ENCODE measurements at places on chromosomes 16 and 17.

GRCh38 chr17:18248300-18248731 is 10.2 kb downstream of the FLII start:
- DNase-seq = no peak

DNA sequence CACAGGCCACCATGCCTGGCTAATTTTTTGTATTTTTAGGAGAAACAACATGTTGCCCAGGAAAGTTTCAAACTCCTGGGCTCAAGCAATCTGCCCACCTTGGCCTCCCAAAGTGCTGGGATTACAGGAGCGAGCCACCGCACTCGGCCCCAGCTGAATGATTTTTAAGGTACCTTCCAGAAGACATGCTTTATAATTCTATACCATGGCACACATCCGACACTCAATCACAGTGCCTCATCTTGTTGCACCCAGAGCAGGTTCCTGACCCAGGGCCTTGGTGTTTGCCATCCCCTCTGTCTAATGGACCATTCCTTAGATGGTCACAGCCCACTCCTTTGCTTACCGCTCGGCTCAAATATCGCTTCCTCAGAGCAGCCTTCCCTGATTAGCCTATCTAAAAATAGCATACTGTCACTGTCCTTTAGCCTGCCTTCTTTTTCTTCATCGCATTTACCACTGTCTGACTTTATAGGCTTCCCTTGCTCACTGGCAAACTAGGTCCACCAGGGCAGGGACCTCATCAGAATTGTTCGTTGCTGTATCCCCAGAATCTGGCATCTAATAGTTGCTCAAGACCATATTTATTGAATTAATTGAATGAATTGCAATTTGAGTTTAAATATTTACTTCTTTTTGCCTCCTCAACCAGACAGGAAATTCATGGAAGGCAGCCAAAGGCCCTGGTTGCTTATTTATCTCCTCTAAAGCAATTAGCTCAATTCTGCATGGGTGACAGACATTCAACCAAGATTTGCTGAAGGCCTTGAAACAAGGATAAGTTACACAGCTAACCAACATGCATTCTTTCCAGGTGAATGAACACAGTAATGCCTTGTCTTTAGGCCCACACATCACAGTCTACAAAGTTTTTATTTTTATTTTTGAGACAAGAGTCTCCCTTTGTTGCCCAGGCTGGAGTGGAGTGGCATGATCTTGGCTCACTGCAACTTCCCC is 6.3 kb upstream of the TENT4B start:
- no peak for DNase-seq

GRCh38 chr17:80898716-80899115 is 92.9 kb upstream of the CHMP6 start:
- DNase-seq = no peak

DNA sequence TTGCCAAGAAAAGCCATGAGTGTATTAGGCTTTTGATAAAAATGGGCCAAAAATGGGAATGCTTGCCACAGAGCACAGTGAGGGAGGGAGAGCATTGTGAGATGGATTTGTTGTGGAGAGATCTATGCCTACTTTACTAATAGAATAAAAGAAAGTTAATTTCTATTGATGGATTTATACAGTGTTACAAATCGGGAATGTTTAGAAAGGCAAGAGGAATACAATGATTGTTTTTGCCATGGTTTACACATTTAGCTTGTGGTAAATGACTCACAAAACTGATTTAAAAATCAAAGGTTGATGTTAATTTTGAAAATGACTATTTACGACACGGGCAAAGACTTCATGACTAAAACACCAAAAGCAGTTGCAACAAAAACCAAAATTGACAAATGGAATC is 16.6 kb downstream of the CCL4 start:
- no peak for DNase-seq

- DNase-seq = no peak
Measured at GRCh38 chr17:49708515-49709183, 885 bp upstream of the SLC35B1 start.

GRCh38 chr17:77206158-77206956 is 65.6 kb downstream of the SEC14L1 start:
- no peak for DNase-seq

DNA sequence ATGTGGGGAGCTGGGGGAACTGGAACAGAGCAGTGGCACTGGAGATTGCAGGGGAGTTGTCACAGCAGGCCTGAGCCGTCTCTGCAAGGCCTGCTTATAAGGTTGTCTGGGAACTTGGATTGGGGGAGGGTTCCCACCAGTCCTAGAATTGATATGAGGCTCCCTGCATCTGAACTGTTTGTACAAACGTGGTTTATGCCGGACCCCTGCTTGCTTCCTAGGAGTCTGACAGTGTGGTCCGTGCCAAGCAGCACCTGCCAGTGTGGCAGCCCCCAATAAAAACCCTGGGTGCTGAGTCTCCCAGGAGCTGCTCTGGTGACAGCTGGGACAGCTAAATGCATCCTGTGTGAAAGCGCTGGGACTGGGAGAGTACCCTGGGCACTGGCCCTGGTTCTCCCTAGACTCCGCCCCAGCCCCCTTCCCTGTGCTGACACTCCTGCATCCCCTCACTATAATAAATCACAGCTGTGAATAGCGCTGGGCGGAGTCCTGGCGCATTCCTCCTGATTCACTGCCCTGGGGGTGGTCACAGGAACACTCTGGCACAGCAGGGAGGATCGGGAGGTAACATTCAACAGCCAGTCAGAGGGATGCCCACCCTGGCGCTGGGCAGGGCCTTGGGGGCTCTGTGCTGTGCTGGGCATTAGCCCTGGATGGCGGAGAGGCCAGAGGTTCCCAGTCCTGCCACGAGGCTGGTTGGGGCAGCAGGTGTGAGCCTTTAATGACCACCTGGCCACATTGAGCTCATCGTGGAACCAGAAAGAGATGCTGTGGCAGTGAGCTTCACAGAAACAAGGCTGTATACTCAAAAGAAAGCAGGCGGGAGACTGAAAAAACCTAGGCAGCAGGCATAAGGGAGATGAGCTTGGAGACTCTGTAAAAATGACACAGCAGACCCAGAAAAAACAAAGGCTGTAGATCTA is 45.6 kb downstream of the RMI2 start:
- no peak for DNase-seq

DNA sequence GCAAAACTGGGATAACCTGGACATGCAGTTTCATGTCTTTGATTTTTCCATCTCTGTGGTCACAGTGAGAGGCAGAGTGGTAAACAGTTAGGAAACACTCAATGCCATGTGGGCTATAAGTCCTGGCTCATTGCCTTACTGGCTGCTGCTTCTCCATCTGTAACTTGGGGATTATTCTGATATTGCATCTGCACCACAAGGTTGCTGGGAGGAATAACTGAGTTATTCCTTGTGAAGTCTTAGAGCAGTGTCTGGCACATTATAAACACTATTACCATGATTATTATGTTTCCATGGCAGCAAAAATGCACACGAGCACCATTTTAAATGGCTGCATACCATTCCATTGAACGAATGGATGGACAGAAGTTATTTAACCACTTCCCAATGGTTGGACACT is 111.7 kb upstream of the CDH5 start:
- no peak for DNase-seq

- DNase-seq = no peak
Measured at GRCh38 chr17:80441598-80442322, 26.8 kb downstream of the ENDOV start.

DNA sequence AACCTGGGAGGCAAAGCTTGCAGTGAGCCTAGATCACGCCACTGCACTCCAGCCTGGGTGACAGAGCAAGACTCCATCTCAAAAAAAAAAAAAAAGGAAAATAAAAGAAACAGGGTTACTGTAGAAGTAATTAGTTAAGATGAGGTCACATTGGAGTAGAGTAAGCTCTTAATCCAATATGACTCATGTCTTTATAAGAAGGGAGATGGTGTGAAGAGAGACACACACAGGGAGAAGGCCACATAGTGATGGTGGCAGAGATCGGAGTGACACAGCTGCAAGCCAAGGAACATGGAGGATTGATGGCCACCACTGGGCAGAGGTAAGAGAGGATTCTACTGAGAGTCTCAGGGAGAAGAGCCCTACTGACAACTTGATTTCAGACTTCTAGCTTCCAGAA is 15.3 kb upstream of the SLFN5 start:
- DNase-seq = no peak

DNA sequence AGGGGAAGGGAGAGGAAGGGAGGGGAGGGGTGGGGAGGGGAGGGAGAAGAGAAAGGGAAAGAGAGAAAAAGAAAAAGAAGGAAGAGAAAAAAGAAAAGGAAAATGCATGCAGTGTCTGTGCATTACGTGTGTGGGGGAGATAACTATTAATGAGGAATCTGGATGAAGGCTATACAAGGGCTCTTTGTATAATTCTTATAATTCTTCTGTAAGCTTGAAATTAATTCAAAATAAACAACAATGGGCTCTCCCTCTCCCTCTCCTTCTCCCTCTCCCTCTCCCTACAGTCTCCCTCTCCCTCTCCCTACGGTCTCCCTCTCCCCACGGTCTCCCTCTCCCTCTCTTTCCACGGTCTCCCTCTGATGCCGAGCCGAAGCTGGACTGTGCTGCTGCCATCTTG is 143.4 kb downstream of the VPS53 start:
- no peak for DNase-seq

DNA sequence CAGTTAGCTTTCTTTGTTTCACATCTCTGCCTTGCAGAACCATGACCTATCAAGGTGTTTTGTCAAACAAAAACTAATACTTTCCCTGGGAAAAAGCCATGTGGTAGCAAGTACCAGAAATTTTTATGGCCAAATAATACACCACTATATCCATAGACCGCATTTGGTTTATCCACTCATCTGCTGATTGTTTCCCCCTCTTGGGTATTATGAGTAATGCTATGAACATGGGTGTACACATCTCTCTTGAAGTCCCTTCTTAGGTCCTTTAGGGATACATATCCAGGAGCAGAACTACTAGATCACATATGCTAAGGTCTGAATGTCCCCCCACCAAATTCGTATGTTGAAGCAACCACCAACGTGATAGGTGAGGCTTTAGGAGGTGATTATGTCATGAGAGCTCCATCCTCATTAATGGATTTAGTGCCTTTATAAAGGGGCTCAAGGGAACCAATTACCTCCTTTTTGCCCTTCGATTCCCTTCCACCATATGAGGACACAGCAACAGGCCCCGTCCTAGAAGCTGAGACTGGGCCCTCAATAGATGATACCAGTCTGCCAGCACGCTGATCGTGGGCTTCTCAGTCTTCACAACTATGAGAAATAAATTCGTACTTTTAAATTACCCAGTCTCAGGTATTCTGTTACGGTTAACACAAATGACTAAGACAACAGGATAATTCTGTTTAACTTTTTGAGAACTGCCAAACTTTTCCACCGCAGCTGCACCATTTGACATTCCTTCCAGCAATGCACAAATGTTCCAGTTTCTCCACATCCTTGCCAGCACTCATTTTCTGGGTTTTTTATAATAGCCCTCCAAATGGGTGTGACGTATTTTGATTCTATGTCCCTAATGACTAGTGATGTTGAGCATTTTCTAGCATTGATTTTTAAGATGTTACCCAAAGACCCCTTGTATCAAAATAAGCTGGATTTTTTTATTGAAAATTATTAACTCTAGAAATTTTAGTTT is 30.0 kb downstream of the SIAH1 start:
- DNase-seq = no peak

GRCh38 chr17:64187093-64187895 is 57.4 kb upstream of the ERN1 start:
- DNase-seq = no peak

- no peak for DNase-seq
Measured at GRCh38 chr16:84117494-84117843, 727 bp upstream of the MBTPS1 start.

GRCh38 chr17:34485999-34486398 is 93.4 kb upstream of the TMEM132E start:
- no peak for DNase-seq

- DNase-seq = no peak
Measured at GRCh38 chr17:19274893-19275292, 37.7 kb downstream of the EPN2 start.

DNA sequence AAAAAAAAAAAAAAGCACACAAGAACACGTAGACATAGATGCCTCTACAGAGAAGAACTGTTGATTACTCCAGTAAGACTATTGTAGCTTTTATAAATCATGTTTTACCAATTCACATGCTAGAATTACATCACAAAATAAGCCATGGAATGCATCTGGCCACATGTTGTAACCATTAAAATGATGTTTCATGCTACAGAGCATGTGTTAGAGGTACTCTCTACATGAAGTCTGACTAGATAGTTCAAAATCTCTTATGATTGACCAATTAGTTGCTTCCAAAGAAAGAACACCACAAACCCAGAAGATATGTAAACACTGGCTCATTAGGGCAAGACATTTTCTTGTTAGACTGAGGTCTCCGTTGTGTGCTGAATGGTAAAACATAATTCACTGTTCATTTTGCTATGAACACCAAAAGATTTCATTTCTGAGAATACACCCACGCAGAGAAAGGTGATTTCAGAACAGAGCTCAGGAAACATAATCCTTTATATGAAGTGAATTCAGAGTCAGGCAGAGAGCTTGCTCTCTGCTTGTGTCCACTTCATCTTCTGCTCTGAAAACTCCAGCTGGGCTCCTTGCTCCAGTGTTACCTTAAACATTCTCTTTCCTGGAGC is 411.4 kb upstream of the SOX9 start:
- DNase-seq = no peak

DNA sequence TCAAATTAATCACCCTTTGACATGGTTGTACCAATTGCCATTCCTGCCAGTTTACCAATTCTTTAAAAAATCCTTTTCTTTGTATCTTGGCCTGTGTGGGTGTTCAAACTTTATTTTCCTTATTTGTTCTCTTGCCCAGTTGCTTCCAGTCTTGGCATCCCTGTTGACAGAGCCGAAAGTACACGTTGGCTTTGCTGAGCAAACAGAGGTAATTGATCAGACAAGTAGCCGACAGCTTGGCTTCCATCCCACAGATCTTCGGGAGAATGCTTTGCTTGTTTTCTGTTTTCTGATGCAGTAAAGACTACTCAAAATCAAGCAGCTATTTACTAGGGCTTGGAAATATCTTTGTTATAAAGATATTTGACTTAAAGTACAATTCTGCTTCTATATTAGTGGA is 506.8 kb upstream of the SALL1 start:
- no peak for DNase-seq

- DNase-seq = no peak
Measured at GRCh38 chr17:62681061-62681938, 53.8 kb downstream of the MRC2 start.

DNA sequence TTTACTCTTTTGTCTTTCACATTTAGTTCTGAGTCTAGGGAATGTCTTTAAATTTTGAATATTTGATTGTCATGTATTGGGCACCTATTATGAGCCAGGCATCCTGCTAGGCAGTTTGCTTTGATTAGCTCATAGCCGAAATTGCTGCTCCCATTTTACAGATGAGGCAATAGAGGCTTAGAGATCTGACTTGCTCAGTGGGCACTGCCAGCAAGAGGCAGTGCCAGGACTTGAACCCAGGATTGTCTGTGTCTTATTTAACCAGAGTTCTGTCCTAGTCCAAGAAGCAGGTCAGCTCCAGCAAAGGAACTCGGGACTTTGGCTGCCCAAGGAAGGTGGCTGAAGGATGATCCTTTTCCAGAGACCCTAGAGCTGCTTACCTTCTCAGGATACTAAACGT is 24.5 kb downstream of the BEAN1 start:
- no peak for DNase-seq

GRCh38 chr17:47693731-47694580 is at the start of gene TBKBP1:
Gene TBKBP1, plus strand, starts transcription at chr17:47694161. Its CDS starts 1,952 bp downstream, at chr17:47696113.
- DNase-seq = no peak

All from HCT116 (cell line).